ENCODE measurements at places on chromosomes 2 and 18. TPM values are rescaled to one million over a fixed set of nuclear protein-coding genes. Genes with fewer than 3 reads are reported as not detected.

DNA sequence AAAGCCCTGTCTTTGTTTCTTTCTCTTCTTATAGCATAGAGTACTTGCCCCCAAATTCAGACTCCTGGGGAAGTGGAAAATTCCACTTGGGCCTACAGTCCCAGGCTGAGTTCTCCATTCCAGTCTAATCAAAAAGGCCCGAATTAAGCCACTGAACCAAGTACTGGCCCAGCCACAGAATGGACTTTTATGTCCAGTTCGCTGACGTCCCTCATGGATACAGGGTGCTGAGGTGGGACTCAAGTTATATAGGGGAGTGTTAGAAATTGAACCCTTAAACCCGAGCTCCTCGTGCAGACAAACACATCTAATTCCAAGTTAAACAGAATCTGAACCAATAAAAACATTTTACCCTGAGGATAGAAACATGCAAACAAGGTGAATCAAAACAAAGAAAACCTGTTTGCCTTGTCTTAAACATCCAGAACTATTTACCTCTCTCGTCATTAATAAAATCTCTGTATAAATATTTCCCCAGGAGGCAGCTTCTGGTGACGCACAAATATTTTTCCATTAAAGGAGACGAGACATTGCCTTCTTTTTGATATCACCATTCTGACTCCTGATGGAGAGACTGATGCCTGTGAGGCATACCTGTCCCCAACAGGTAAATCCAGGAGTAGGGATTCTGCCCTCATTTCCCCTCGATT, 136.8 kb upstream of the ARL4C start:
- H3K4me3 ChIP-seq: no peak overlapping the region
- H3K27ac ChIP-seq: no peak overlapping the region
- no peaks in the 10 kb centered on the region for H3K27me3 ChIP-seq
- H3K4me1 ChIP-seq: no peaks in the 10 kb centered on the region
- DNase-seq: no peak

- no peaks in the 10 kb centered on the region for H3K27me3 ChIP-seq
- H3K4me1 ChIP-seq: no peaks in the 10 kb centered on the region
- no peak for DNase-seq
- no peaks in the 10 kb centered on the region for H3K36me3 ChIP-seq
These were observed 805.6 kb upstream of the KLHL29 start for GRCh38 chr2:22579341-22579740.

DNA sequence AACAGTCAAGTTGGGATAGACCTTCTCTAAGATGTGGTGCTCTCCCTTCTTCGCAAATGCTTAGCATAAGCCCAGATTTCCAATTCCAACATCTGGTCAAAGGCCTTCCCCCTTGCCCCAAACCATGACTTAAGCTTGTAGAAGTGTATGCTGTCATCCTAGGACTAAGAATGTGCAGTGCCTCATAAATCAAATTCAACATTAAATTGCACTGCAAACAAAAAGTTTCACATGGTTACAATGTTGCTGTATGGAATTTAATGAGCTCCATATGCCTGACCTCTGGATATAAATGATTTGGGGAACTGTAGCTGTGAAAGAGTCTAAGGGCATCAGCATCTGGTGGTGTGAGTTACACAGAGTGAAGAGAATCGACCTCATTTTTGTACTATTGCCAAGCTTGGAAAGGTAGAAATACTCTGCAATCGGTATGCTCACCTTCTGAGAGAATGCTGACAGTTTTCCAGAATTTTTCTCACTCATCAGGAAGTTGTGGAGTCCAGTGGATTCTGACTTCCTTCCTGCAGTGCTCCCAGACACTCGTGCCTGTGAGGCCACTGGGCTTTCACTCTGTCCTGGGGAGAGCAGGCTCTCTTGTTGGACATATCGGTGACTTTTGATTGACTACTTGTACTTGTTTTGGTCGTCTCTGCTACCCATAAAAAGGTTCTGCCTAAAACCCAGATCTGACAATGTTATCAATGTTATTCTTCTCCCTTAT, 40.6 kb downstream of the FASTKD2 start:
- H3K4me3 ChIP-seq: no peak overlapping the region
- H3K27me3 ChIP-seq: no peaks in the 10 kb centered on the region
- DNase-seq: no peak
- no peak overlapping the region for H3K27ac ChIP-seq
- H3K36me3 ChIP-seq: no peaks in the 10 kb centered on the region
- H3K4me1 ChIP-seq: peaks cover 15% of the 10 kb centered on the region

DNA sequence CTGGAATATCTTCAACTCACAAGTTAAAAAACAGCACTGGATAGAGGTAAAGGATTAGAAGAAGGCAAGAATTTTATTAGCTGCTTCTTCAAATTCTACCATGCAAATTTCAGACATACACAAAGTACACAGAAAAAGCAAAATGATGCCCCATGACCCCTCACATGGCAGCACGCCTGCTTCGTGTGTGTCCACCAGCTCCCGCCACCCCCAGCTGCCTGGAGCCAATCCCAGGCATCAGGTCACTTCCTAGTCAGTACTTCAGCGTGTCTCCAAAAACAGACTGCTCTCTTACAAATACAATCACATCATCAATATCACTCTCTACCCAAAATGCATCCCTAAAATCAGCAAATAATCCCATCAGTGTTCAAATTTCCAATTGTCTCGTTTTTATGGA, 35.8 kb downstream of the IMPA2 start:
- no peak for DNase-seq
- H3K27ac ChIP-seq: no peak overlapping the region
- peaks cover 26% of the 10 kb centered on the region for H3K4me1 ChIP-seq

The ASXL3 gene
- 7.4 TPM for total RNA-seq

- peaks cover 29% of the 10 kb centered on the region for H3K27me3 ChIP-seq
- H3K36me3 ChIP-seq: no peaks in the 10 kb centered on the region
- no peak overlapping the region for H3K4me3 ChIP-seq
- H3K4me1 ChIP-seq: no peaks in the 10 kb centered on the region
These were observed 10.1 kb upstream of the GRHL1 start for GRCh38 chr2:9941196-9941995.

GRCh38 chr2:120177001-120177621, 46.1 kb downstream of the TMEM185B start:
- no peak overlapping the region for H3K27ac ChIP-seq
- no peaks in the 10 kb centered on the region for H3K27me3 ChIP-seq
- no peaks in the 10 kb centered on the region for H3K36me3 ChIP-seq
- H3K4me1 ChIP-seq: no peaks in the 10 kb centered on the region
- peak; percentile 35 for DNase-seq

DNA sequence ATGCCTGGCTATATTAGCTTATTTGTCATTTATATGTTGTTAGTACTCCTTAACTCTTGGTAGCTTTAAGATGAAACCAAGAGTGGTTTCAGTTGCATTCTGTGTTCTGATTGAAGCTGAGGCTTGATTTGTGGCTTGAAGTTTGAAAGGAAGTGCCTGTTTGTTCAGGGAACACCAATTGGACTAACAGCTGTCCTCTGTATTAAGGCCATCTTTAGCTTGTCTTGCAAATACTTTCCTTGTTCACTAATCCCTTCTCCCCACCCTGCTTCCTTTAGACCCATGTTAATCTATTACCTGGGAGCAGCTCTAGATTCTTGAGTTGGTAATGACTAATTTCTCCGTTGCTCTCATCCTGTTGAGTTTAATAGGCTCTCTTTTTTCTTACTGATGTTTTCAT, 13.4 kb downstream of the ITGA6 start:
- peaks cover 71% of the 10 kb centered on the region for H3K4me1 ChIP-seq
- H3K4me3 ChIP-seq: no peak overlapping the region
- peaks cover 7% of the 10 kb centered on the region for H3K36me3 ChIP-seq
- no peak overlapping the region for H3K27ac ChIP-seq

GRCh38 chr2:156778916-156779315, 342.7 kb downstream of the GPD2 start:
- no peak overlapping the region for H3K27ac ChIP-seq
- H3K27me3 ChIP-seq: no peaks in the 10 kb centered on the region
- H3K36me3 ChIP-seq: no peaks in the 10 kb centered on the region
- no peak overlapping the region for H3K4me3 ChIP-seq
- DNase-seq: no peak

The STK17B gene
- 9.5 TPM for total RNA-seq

GRCh38 chr2:29195796-29196195, 80.6 kb downstream of the CLIP4 start:
- peaks cover 5% of the 10 kb centered on the region for H3K4me1 ChIP-seq
- H3K27me3 ChIP-seq: no peaks in the 10 kb centered on the region
- H3K27ac ChIP-seq: no peak overlapping the region
- H3K36me3 ChIP-seq: peaks cover 10% of the 10 kb centered on the region

DNA sequence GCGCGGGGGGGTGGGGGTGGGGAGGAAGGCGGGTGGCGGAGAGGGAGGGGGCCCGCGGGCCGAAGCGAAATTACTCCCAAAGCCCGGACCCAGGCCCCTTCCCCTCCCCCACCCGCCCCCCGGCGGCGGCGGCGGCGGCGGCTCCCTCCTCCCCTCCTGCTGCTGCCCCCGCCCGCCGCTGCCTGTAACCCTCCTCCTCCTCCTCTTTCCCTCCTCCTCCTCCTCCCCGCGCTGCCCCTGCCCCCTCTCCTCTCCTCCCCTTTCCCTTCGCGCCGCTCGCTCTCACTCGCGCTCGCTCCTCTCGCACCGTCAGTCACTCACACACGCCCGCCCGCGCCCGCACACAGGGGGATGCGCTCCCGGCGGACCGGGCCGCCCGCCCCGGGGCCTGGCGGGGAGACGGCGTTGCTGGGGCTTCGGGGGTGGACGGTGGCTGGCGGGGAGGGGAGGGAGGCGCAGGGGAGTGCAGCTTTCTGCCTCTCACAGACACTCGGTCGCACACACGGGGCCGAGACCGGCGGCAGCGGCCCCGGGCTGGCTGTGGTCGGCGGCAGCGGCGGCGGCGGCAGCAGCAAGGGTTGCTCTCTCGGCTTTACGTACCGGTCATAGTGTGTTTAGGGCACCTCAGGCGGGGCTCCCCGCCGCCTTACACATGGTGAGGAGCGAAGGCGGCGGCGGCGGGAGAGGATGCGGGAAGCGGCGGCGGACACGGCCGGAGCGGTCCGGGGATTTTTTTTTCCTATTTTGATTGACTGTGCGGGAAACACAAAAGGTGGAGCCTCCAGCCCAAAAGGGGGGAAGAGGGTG, 405 bp downstream of the SP3 start:
- H3K4me1 ChIP-seq: peaks cover 43% of the 10 kb centered on the region
- H3K4me3 ChIP-seq: peak overlapping the region; percentile 96
- H3K27ac ChIP-seq: peak overlapping the region; percentile 100
- peak; percentile 91 for DNase-seq

DNA sequence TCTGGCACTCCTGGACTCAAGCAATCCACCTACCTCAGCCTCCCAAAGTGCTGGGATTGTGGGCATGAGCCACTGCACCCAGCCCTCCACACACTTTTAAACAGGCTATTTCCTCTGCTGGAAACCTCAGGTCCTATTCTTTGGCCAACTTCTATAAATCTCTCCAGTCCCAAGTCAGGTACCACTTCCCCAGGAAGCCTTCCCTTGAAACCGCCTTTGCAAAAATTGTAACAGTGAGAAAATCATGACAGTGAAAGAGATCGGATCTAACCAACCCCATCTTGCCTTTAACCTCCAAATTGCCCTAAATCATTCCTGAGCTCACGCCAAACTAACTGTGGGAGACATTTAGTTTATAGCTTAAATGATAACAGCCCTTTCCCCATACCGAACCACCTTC, 67.3 kb upstream of the CABLES1 start:
- H3K4me1 ChIP-seq: no peaks in the 10 kb centered on the region
- H3K27me3 ChIP-seq: no peaks in the 10 kb centered on the region
- no peak overlapping the region for H3K4me3 ChIP-seq
- no peaks in the 10 kb centered on the region for H3K36me3 ChIP-seq

The CD207 gene
- not detected for total RNA-seq

The EN1 gene
- not detected for total RNA-seq
